ENCODE measurements at places on chromosomes 7 and 10. TPM values are rescaled to one million over a fixed set of nuclear protein-coding genes. Genes with fewer than 3 reads are reported as not detected.

- no peak overlapping the region for H3K27ac ChIP-seq
- no peak for DNase-seq
- no peaks in the 10 kb centered on the region for H3K27me3 ChIP-seq
- H3K4me3 ChIP-seq = no peak overlapping the region
Measured at GRCh38 chr10:86225103-86225782, 141.4 kb downstream of the GRID1 start.

DNA sequence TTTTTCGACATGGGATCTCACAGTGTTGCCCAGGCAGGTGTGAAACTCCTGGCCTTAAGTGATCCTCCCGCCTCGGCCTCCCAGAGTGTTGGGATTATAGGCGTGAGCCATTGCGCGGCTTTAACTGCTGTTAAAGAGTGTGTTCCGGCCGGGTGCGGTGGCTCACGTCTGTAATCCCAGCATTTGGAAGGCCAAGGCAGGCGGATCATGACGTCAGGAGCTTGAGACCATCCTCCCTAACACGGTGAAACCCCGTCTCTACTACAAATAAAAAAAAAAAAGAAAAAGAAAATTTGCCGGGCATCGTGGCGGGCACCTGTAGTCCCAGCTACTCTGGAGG is 1.1 kb downstream of the RABGEF1 start:
- no peaks in the 10 kb centered on the region for H3K27me3 ChIP-seq
- no peaks in the 10 kb centered on the region for H3K36me3 ChIP-seq
- H3K4me1 ChIP-seq = peaks cover 15% of the 10 kb centered on the region
- no peak for DNase-seq
- H3K27ac ChIP-seq = peak overlapping the region; percentile 99
- peak overlapping the region; percentile 100 for H3K4me3 ChIP-seq

GRCh38 chr10:51700228-51700817 is 928 bp upstream of the CSTF2T start:
- H3K27ac ChIP-seq = peak overlapping the region; percentile 98
- peaks cover 34% of the 10 kb centered on the region for H3K4me1 ChIP-seq
- peak overlapping the region; percentile 94 for H3K4me3 ChIP-seq
- DNase-seq = no peak
- no peaks in the 10 kb centered on the region for H3K27me3 ChIP-seq
- H3K36me3 ChIP-seq = no peaks in the 10 kb centered on the region

DNA sequence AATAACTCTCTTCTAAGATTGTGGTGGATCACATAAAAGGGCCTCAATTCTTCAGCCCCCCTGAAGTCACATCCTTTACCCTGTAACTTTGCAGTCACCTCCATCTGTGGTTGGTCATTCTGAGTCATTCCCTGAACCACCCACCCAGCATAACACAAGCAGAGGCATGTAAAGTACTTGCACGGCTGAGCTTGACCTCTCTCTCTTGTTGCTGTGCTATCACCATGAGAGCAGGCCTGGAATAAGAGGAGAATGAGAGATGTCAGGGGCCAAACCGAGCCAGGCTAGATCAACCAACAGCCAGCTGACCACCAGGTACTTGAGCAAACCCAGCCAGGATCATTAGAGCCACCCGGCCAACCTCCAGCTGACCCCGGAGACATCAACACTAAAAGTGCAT is 13.5 kb upstream of the STK17A start:
- H3K27ac ChIP-seq = no peak overlapping the region
- DNase-seq = no peak
- H3K36me3 ChIP-seq = no peaks in the 10 kb centered on the region
- H3K4me3 ChIP-seq = no peak overlapping the region
- no peaks in the 10 kb centered on the region for H3K27me3 ChIP-seq

Gene FKBP9
- total RNA-seq = 34.7 TPM

DNA sequence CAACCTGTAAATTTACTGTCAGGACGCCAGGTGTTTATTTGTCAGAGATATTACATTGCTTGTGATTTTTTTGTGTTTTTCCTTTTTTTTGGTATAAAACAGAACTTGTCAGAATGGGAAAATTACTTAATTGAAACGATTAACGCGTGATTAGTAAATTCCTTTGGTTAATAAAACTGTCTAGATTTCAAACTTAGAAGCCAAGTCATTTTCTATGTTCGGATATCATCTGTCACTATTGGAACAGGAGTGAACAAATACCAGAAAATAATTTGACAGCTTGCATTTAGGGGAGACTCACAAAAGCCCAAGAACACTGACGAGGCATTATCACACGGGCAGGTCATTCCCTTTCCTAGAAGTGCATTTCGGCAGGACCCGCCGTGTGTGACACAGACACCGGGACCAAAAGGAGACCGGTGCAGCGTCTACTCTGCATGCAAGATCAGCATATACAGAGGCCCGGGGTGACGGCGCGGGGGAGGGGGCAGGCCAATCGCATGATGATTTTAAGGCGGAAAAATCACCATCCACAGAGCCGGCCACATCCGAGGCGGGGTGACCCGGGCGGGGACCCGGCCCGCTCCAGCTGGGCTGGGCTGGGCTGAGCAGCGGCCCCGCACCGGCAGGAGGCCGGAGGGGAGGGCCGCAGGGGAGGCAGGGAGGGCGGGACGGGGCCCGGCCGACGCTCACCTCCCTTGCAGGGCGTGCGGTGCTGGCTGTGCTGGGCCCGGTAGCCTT is 841 bp downstream of the GLUD1 start:
- H3K36me3 ChIP-seq = no peaks in the 10 kb centered on the region
- DNase-seq = peak; percentile 70
- peaks cover 28% of the 10 kb centered on the region for H3K4me1 ChIP-seq
- H3K4me3 ChIP-seq = peak overlapping the region; percentile 77
- H3K27me3 ChIP-seq = no peaks in the 10 kb centered on the region

DNA sequence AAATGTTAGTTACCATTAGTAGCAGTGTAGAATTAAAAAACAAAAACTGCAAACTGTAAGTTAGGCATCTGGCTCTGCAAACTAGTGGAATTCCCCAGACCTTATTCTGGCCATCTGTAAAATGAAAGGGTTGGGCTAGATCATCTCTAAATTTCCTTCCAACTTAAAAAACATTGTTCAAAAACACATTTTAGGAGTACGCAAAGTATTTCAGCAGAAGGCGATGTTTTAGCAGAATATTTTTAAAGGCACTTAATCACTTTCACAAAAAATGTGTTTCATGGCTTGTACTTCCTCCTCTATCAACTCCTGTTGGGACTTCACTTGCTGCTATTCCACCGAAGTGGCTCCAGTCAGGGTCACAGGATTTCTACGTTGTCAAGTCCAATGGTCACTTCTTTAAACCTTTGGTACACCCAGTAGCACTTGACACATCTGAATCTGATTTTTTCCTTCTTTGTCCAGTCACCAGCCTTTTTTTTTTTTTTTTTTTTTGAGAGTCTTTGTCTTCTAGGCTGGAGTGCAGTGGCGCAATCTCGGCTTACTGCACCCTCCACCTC is 169.0 kb downstream of the AHR start:
- no peaks in the 10 kb centered on the region for H3K27me3 ChIP-seq
- no peak for DNase-seq
- no peak overlapping the region for H3K4me3 ChIP-seq
- no peaks in the 10 kb centered on the region for H3K36me3 ChIP-seq
- H3K27ac ChIP-seq = no peak overlapping the region

- H3K27ac ChIP-seq = no peak overlapping the region
- no peaks in the 10 kb centered on the region for H3K27me3 ChIP-seq
- DNase-seq = no peak
- H3K4me1 ChIP-seq = no peaks in the 10 kb centered on the region
- no peaks in the 10 kb centered on the region for H3K36me3 ChIP-seq
- H3K4me3 ChIP-seq = no peak overlapping the region
Measured at GRCh38 chr7:93442478-93443224, 131.9 kb downstream of the CALCR start.

DNA sequence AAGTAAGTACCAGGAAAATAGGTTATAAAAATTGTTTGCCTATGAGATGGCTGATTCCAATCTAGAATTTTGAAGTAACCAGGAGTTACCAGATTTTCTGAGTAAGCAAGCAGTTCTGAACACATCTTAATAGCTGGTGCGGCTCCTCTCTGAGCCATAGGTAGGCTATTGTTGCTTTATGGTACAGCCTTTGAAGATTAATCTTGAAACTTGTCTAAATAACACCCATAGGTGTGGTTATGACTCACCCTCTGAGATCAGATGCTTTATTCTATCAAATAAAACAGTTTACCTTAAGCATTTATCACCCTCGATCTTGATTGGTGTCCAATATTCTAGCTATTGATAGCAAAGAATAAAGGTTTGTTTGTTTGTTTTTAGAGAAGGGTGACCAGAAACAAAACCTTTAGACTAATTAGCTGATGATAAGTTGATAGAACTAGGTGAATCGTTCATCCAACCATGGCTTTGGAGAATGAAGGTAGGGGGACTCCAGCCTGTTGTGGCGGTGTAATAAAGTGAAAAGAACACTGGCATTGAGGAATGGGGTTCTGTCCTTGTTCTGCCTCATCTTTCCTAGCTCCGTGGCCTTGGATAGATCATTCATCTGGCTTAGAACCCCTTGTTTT is 72.2 kb downstream of the VTI1A start:
- no peak overlapping the region for H3K27ac ChIP-seq
- no peaks in the 10 kb centered on the region for H3K36me3 ChIP-seq
- H3K4me1 ChIP-seq = peaks cover 11% of the 10 kb centered on the region
- H3K27me3 ChIP-seq = no peaks in the 10 kb centered on the region
- H3K4me3 ChIP-seq = no peak overlapping the region

DNA sequence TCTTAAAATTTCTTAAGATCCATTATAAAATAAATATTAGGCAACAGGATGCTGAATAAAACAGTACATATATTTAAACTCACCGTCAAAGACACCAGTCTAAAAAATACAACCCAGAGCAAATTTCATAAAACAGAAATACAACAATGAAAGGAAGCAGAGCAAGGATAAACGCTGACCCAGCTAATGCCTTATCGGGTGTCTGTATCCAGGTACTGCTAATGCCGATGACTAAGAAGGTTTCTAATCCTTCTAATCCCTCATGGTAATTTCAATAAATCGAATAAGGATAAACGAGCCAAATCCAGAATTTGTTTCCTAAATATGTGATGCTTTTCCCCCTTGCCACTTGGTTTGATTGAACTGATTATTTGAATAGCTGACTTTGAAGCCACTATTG is 1.7 kb downstream of the HYCC1 start:
- peak overlapping the region; percentile 85 for H3K4me3 ChIP-seq
- DNase-seq = no peak
- no peaks in the 10 kb centered on the region for H3K36me3 ChIP-seq

Gene FRMPD2
- not detected for total RNA-seq

DNA sequence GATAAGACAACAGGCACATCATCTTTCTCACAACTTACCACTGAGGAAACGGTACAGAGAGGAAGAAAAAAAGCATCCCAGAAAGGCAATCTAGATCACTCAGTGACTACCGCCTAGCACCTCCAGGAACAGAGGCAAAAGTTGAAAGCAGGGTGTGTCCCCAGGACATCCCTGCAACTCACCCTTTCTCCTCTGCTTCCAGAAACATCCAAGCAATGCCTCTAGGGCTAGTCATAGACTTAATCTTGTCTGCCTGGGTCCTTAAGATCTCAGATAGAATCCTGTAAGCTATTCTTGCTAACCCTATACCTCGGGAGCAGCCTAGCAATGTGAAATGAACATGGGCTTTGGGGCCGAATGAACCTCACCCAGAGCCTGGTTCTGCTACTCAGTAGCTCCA is 18.8 kb upstream of the PDCD4 start:
- no peak overlapping the region for H3K27ac ChIP-seq
- no peak for DNase-seq
- H3K36me3 ChIP-seq = no peaks in the 10 kb centered on the region
- H3K4me3 ChIP-seq = no peak overlapping the region
- peaks cover 6% of the 10 kb centered on the region for H3K4me1 ChIP-seq
- no peaks in the 10 kb centered on the region for H3K27me3 ChIP-seq

Gene OR9A2
- total RNA-seq = not detected

DNA sequence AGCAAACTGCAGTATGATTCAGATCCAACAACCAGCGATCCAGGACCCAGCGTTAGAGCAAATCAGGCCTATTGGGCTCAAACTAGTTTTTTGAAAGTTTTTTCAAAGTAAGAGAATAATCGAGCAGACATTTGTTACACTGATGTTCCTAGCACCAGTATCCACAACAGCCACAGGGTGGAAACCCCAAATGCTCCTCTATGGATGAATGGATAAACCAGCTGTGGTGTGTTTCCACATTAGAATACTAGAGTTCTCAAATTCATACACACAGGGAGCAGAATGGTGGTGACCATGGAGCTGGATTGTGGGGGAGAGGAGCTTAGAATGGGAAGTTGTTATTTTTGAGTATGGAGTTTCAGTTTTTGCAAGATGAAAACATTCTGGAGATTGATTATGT is 60.7 kb downstream of the PDIA4 start:
- DNase-seq = no peak
- H3K27ac ChIP-seq = no peak overlapping the region
- H3K27me3 ChIP-seq = no peaks in the 10 kb centered on the region
- H3K4me3 ChIP-seq = no peak overlapping the region
- H3K4me1 ChIP-seq = peaks cover 4% of the 10 kb centered on the region
- no peaks in the 10 kb centered on the region for H3K36me3 ChIP-seq
